Stimulated activated CD4-positive, alpha-beta T cell treated with anti-CD3 and anti-CD28 coated beads, Interleukin-1b, Interleukin-23, amount 100 ng/mL, for 1 hour (primary cell): ENCODE measurements at places on chromosomes 4 and X.
A peak's percentile ranks its signal among the peaks of the same experiment; 100 is the strongest.

- no peak for DNase-seq
Measured at GRCh38 chr4:57172065-57172464, 61.9 kb upstream of the IGFBP7 start.

DNA sequence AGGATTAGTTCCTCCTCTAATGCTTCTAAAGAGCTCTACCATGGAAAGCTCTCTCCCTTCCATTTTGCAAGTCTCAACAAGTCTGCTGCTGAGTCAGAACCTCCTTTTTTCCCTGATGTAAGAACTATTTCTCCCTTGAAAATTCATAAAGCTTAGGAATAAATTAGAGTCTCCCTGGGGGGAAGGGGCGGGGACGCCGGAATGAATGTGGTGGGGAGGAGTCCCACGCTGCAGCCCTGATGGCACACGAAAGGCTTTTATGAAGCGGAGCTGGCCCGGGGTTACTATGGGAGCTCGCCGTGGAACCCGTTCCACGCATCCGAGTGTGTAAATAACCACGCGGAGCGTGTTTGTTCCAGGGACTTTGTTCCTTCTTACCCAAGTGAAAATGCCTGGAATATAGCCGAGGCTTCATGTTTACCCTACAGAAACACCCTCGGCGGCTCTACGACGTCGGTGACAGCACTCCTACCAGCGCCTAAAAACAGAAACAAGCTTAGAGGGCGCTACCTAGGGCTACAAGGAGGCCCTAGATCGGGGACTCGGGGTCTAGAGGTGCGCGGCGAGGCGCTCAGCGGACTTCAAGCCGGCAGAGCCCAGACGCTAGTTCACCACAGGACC, 923 bp upstream of the CPEB2 start:
- peak; percentile 16 for DNase-seq

- no peak for DNase-seq
Measured at GRCh38 chr4:41257257-41257901, 651 bp downstream of the UCHL1 start.

DNA sequence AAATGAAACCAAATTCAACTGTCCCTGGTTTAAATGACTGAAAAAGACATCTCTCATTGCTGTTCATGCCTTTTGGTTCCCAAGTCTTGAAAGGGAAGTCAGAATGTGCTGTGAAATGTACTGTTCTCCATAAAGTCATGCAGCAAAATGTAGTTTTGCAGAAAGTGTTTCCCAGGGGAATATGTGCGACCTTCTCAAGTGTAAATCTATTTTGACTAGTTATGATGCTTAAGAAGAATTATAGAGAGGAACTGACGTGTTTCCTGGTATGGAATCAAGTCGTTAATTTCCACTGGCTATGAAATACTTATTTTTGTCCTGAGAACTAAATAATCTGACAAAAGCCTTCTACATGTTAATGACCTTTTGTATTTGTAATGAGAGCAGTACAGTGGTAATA, 223.1 kb downstream of the CLCN4 start:
- no peak for DNase-seq

GRCh38 chr4:32180086-32180485, 1459.9 kb downstream of the PCDH7 start:
- no peak for DNase-seq

GRCh38 chr4:98203332-98204235, 57.6 kb upstream of the RAP1GDS1 start:
- no peak for DNase-seq

- no peak for DNase-seq
Measured at GRCh38 chr4:99811850-99812249, 4.8 kb upstream of the DAPP1 start.

DNA sequence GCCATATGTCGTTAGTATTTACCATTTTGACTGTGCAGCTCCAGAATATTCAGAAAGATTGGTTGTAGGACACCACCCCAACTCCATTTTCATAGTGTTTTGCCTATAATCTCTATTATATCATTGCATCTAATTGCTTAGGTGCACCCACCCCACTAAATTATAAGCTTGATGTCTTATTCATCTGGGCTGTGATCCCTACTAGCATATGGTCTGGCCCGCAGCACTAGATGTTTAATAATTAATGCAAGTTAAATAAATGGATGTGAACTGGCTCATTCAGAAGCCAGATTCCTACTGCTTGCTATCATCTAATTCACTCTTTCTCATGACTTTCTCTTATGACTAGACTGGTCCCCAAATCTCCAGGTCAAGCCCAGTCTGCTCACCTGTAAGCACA, 143.5 kb downstream of the RELL1 start:
- DNase-seq, result no peak

GRCh38 chr4:168119890-168120289, 27.6 kb downstream of the ANXA10 start:
- no peak for DNase-seq

GRCh38 chr4:103634236-103634635, 85.5 kb downstream of the TACR3 start:
- DNase-seq, result no peak

GRCh38 chr4:138039010-138039409, 203.1 kb downstream of the SLC7A11 start:
- DNase-seq, result no peak
